GM12892 (cell line): ENCODE measurements at places on chromosomes 2 and 18.
A peak's percentile ranks its signal among the peaks of the same experiment; 100 is the strongest.

GRCh38 chr2:73203055-73203681 lies 794 bp downstream of the NOTO start:
- no peak for DNase-seq

GRCh38 chr2:233349005-233349998 lies 5.0 kb upstream of the DGKD start:
- DNase-seq = peak; percentile 61

- no peak for DNase-seq
Measured at GRCh38 chr2:241211276-241211675, 22.8 kb downstream of the ANO7 start.

GRCh38 chr2:145748927-145749326 lies 1229.0 kb upstream of the ZEB2 start:
- DNase-seq = no peak
